ENCODE measurements at places on chromosomes 7 and 10.
A peak's percentile ranks its signal among the peaks of the same experiment; 100 is the strongest.

DNA sequence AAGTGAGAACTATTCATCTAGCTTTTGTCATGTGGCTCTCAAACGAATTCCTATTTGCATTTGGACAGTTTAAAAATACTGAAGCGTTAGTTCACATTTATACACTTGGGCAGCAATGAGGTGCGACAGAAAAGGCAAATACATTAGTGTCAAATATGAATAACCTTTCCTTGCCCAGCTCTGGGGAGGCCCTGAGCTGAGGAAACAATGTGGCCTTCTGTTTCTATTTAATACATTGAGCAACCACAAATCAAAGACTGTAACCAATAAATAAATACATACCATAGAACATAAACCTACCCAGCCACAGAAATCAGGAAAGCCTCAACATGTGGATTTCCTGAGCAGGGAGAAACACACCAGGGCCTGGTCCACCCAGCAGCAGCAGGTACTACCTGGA, 585.2 kb downstream of the PARD3 start:
- DNase-seq: no peak

DNA sequence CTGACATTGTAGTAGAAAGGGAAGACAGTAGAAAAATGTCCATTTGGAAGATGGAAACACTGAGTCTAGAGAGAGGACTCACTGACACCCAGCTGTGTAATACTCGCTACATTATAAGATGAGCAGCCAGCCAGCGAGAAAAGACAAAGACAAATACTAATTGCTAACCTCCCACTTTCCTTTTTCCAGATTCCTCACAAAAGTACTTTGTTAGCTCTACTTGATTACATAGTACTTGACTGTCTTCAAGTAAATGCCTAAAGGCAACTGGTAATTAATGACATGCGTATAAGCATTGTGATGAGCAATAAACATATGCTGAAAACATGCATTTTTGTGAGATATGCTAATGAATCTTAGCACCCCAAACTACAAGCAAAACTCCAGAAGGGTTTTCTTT, 363.1 kb downstream of the GPAM start:
- DNase-seq: no peak

DNA sequence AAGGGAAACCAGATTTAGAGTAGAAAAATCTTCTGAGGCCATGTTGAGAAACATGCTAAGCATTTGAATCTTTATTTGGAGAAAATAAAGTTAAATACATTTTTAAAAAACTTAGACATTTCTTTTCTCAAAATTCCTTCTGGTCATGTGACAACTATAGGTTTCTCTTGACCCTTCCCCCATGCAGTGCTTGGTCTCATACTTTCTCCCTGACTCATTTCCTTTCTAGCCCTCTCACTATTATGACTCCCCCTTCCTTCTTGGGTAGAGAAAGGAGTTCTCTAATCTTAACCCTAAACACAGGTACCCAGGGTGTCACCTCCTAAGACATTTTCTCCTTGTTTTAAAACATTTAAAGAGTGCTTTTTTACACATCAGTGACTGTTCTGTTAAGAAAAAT, 179.5 kb upstream of the TMEM106B start:
- DNase-seq: no peak

DNA sequence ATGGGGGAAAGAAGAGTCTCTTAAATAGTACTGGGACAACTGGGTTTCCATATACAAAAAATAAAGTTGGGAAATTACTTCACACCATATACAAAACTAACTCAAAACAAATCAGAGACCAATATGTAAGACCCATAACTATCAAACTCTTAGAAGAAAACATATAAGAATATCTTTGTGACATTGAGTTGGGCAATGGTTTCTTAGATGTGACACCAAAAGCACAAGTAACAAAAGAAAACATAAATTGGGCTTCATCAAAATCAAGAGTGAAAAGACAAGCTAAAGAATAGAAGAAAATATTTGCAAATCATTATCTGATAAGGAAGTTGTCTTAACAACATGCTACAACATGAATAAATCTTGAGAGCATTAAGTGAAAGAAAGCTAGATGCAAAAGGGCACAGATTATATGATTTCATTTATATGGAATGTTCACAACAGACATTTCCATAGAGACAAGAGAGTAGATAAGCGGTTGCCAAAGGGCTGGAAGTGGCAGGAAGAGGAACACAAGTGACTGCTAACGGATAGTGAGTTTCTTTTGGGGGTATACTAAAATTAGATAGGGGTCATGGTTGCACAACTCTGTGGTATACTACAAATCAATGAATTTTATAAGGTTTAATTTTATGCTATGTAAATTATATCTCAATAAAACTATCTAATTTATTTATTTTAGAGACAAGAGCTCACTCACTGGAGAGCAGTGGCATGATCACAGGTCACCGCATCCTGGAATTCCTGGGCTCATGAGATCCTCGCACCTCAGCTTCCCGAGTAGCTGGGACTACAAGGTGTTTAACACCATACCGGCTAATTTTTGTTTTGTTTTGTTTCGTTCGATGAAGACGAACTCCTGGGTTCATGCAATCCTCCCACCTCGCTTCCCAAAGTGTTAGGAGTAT, 35.4 kb downstream of the JMJD1C start:
- no peak for DNase-seq

GRCh38 chr10:108375691-108376090, 1211.2 kb upstream of the SORCS1 start:
- DNase-seq: no peak

- DNase-seq: no peak
Observed at GRCh38 chr7:117284692-117285091, 38.2 kb downstream of the WNT2 start.

GRCh38 chr7:74183142-74183541, 9.0 kb downstream of the EIF4H start:
- no peak for DNase-seq

- DNase-seq: no peak
Observed at GRCh38 chr7:51965454-51965853, 648.8 kb upstream of the COBL start.

- no peak for DNase-seq
Observed at GRCh38 chr7:151447901-151448260, 7.9 kb upstream of the CRYGN start.

GRCh38 chr10:125157505-125157904, 2.9 kb downstream of the CTBP2 start:
- no peak for DNase-seq

GRCh38 chr7:44956157-44956766, 22.6 kb downstream of the MYO1G start:
- no peak for DNase-seq

DNA sequence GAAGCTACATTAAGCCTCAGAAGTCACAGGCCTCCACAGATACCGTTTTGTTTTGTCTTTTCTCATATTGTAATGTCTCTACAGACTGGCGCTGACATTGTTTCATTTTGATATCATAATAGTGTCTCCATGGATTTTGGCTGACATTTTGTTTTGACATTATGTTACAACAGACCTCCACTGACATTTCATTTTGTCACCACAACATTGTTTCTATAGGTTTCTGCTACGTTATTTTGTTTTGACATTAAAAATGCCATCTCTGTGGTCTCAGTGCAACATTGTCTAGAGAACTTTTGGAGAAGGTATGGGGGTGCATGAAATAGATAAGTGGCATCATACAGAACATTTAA, 666.8 kb downstream of the PARD3 start:
- no peak for DNase-seq

DNA sequence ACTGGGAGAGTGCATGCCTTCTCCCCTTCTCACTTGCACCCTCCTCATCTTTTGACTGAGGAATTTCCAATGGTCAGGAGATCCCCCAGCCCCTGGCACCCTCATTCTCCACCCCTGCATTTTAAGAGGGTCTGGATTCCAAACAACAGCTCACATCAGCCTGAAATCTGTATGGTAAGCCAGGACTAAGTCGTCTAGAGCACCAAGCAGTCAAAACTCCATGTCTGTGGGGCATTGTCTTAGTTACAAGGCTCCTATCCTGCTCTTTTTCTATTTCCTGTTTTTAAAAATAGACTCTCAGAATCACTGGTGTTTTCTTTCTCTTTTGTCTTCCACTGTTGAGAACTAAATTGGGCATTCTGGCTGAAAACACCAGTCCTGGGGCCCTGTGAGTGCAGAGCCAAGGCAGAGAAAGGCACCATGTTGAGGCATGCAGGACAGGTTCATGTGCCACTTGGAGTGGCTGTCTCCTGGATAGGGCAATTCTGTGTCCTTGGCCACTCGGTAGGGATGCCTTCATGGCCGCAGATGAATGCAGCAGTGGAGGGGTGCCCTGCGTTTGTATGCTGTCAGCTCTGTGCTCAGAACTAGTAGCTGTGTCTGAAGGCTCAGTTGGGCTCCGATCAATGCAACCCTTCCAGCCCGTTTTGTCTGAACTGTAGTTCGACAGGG, 216.6 kb upstream of the YAE1 start:
- DNase-seq: no peak

GRCh38 chr7:34850681-34851080, 186.6 kb downstream of the DPY19L1 start:
- no peak for DNase-seq

DNA sequence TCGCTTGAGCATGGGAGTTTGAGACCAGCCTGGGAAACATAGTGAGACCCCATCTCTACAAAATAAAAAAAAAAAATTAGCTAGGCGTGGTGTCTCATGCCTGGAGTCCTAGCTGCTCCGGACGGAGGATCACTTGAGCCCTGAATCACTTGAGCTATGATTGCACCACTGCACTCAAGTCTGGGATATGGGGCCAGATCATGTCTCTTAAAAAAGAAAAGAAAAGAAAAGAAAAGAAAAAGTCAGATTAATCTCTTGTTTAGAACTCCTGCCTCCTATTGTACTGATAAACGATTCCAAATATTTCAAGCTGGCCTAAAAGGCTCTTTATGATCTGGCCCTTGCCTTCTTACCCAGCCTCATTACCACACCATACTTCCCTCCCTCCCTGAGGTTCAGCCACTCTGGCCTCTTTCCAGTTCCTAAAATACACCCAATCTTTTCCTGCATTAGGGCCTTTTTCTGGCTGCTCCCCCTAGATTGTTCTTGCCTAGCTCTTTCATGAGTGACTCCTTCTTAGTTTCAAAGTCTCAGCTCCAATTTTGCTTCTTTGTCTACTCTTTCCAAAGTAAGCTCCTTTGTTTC, 41.7 kb downstream of the VCL start:
- DNase-seq: peak; percentile 60

DNA sequence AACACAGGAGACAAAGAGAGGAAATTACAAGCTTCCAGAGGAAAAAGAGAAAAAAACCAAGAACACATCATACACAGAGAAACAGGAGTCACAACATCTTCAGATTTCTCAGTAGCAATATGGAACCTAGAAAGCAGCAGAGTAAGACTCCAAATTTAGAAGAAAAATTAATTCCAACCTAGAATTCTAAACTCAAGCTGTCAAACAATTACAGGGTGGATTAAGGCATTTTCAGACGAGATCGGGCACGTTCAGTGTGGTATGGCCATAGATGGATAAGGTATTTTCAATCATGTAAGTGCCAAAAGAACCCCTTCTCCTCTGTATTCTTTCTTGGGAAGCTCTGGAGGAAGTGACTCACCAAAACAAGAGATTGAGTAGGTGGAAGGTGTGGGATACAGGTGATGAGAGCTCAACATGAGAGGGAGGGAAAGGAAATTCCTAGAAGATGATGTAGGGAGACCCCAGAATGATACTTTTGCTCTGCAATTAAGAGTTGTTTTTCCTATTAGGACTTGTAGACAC, 51.6 kb downstream of the FAM204A start:
- no peak for DNase-seq

- DNase-seq: no peak
Observed at GRCh38 chr7:106068986-106069385, 43.1 kb downstream of the SYPL1 start.

DNA sequence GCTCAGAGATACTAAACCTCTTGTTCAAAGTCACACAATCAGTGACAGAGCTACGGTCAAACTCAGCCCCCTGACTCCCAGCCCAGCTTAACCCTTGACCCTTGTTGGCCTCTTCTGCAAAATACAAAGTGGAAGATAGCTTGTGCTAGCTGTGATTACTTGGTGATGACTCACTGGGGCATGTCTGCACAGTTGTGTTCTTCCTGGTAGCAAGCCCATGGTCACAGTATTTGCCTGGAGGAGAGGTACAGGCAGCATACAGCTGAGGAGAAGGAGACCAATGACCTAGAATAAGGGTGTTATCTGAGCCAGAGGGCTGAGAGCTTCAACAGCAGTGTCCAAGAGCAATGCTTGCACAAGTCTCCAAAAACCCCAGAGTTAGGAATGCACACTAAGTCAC, 5.7 kb upstream of the HSPA12A start:
- no peak for DNase-seq

GRCh38 chr7:63028376-63029206, 970.1 kb upstream of the ZNF722 start:
- DNase-seq: no peak

DNA sequence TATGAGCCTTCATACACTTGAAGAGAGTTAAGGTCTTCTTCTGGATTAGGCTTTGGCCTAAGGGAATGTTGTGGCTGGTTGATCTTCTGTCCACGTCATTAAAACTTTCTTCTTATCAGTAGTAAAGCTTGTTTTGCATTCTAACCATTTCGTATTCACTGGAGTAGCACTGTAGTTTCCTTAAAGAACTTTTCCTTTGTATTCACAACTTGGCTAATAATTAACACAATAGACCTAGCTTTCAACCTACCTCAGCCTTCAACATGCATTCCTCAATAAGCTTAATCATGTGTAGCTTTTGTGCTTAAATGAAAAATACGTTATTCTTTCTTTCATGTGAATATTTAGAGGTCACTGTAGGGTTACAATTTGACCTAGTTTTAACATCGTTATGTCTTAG, 42.8 kb downstream of the AKR1C8 start:
- no peak for DNase-seq

- no peak for DNase-seq
Observed at GRCh38 chr7:68562323-68562899, 1035.9 kb upstream of the AUTS2 start.

DNA sequence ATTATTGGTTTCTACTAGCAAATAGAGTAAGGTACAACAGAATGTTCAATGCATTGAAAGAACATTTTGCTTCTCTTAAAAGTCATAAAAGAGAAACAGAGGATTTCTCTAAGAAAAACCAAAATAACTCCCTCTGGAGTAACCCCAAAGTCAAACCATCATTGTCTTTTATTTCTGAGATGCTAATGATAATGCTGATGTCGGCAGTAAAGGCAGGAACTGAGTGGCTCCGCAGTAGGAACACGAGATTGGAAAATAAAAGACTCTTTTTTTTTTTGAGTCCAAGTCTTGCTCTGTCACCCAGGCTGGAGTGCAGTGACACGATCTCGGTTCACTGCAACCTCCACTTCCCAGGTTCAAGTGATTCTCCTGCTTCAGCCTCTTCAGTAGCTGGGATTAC, 2.7 kb upstream of the USP54 start:
- no peak for DNase-seq

GRCh38 chr7:70384891-70385290, 747.1 kb upstream of the GALNT17 start:
- DNase-seq: no peak
